Fibroblast of pulmonary artery (primary cell): ENCODE measurements at places on chromosomes 1 and 21.

GRCh38 chr1:203097001-203097400 lies 11.2 kb upstream of the MYOG start:
- DNase-seq: no peak

DNA sequence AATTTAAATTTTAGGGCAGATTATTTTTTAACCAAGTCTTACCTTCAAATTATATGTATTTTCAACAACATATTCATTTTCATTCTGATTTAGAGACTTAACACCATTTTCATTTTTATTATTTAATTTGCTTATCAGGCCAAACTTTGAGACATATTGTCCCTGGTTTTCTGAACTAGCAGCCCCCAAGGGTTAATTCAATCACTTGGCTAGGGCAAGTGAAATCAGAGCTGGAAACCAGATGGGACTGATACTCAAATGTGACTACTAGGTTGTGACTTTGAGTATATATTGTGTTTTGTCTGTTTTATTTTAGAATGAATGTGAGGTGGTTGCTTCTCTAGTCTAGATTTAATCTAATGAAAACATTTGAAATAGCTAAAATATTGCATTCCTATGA lies 198.9 kb upstream of the PTGFR start:
- DNase-seq: no peak

DNA sequence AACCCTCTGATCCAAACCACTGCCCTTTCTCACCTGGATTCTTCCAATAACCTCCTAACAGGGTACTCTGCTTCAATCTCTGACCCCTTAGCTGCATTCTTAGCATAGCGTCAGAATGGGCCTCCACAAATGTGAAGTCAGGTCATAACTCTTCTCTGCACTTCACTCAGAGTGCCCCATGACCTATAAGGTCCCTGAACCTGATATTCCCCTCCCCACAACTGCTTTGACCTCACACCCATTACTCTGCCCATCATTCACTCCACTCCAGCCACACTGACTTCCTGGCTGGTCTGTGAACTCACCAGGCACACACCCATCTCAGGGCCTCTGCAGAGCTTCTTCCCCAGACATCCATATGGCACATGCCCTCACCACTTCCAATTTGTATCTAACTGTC lies 141.9 kb downstream of the ZNF281 start:
- no peak for DNase-seq

- DNase-seq: no peak
Observed at GRCh38 chr1:61976566-61976965, 218.1 kb upstream of the L1TD1 start.

DNA sequence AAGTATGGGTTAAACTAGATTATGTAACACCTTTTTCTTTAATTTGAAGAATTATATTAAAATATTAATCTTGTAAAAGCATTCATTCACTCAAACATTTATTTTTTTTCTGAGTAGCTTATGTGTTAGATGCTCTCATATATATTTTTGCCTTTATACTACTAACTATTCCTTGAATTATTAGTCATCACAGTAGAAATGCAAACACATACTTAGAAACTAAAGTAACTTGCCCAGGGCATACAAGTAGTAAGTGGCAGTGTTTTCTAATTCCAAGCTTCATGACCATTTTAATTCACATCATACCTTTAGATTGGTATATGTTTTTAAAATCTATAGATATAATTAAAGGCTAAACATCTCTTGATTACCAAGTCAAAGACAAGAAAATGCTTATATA lies 1271.0 kb downstream of the BRINP3 start:
- DNase-seq: no peak

- peak; percentile 39 for DNase-seq
Observed at GRCh38 chr1:117646007-117646811, 40.4 kb downstream of the TENT5C start.

- no peak for DNase-seq
Observed at GRCh38 chr1:6832531-6833188, 47.4 kb downstream of the CAMTA1 start.

- DNase-seq: no peak
Observed at GRCh38 chr1:234624724-234625117, 14.7 kb upstream of the IRF2BP2 start.

DNA sequence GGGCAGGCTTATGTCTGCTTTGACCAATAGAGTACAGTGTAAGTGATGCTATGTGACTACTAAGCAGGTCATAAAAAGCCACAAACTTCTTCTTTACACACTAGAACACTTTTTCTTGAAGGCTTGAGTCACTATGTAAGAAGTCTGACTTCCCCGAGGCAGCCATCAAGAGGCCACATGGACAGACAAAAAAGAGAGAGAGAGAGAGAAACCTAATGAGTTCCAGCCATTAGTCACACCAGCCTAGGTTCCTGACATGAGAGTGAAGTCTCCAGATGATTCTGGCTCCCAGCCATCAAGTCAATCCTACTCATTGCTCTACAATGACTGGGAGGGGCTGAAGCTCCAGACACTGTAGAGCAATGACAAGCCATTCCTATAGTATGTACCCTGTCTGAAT lies 101.4 kb downstream of the LHX9 start:
- peak; percentile 39 for DNase-seq

- no peak for DNase-seq
Observed at GRCh38 chr1:1832820-1833219, 54.5 kb upstream of the NADK start.

GRCh38 chr1:47439017-47439818 lies 1.4 kb downstream of the FOXD2 start:
- no peak for DNase-seq

- no peak for DNase-seq
Observed at GRCh38 chr1:59569198-59569597, 245.6 kb upstream of the HOOK1 start.

DNA sequence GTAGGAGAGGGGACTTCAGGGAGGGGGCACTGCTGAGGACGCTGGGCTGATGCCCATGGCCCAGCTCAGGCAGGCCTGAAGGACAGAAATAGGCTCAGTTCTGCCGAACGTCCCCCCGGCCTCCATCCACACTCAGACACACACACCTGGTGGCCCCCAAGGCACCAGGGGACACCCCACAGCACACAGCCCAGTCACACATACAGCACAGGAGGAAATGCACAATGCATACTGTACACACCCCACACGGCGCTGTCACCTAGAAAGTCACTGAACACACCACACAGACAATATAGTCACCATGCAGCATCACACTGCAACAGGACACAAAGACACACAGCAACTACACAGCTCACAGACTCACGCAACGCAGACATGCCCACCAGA lies 562 bp downstream of the SYTL1 start:
- DNase-seq: no peak

- no peak for DNase-seq
Observed at GRCh38 chr1:151975311-151976014, 18.2 kb downstream of the S100A10 start.

DNA sequence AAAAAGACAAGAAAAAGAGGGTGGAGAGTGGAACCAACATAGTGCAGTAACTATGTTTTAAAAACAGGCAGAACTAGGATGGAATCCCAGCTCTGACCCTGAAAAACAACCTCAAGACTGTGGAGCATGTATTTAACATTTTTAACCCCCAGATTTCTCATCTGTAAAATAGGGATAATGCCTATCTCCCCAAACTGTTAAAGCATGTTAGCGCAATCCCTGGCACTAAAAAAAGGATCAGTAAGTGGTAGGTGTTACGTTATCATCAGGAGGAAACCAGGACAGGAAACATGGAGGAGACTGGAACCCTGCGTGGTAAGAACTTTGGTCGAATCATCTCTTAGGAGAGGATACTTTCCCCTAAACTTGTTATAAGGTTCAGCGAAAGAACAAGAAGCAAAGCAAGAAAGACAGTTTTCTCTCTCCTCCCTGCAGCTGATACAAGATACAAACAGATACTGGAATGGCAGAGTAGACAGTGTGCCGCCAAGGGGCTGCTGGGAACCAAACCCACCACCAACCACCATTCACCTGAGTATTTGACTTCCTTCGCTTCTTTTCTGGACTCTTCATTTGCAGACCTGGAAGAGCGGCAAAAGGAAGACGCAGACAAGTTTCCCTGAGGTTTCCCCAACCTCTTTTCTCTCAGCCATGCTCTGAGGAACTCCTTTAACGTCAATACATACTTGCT lies 991 bp downstream of the PYGO2 start:
- DNase-seq: no peak

GRCh38 chr1:81974222-81974841 lies 173.6 kb downstream of the ADGRL2 start:
- no peak for DNase-seq

DNA sequence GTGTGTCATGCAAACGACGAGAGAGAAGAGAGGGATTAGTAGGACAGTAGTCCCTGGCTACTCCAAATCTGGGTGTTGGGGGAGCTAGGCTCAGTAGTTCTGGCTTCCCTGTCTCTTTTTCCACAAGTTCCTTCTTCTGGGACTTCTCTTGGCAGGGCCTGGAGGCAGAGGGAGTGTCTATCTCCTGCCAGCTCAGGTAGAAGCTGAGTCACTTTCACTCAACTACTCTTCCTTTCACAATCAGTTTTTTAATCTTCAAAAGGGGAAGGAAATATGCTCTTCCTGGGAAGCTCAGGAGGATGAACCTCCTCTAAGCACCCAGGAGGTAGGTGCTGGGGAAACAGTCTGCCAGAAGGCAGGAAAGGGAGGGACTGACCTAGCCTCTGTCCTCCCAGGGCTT lies 35.2 kb upstream of the MAGOH start:
- DNase-seq: no peak

GRCh38 chr1:15364740-15365139 lies 44.9 kb upstream of the EFHD2 start:
- no peak for DNase-seq

- DNase-seq: peak; percentile 80
Observed at GRCh38 chr1:197180252-197180878, 33.9 kb upstream of the ASPM start.

DNA sequence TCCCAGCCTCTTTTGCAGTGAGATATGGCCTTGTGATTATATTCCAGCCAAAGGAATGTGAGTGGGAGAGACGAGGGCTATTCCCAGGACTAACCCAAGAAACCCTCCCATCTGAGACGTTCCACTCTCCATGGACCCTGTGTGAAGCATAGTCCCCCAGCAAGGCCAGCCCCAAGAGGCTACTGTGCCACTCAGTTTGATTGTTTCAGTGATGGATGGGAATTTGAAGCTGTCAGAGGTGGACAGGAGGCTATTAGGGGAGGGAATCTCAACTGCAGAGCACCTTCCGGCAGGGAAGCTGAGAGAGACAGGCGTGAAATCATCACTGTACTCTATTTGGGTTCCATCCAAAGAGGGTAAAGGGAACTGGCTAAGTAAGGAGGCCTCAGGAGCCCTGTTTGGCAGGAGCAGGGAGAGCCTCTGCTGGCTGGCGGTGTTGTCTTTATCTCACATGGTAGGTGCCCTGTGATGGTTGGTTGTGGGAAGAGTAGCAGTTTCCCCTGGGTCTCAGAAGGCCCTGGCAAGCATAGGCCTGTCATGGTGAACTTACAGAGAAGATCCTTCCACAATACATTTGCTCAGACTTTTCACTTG lies 3.4 kb upstream of the TEX35 start:
- DNase-seq: peak; percentile 29

DNA sequence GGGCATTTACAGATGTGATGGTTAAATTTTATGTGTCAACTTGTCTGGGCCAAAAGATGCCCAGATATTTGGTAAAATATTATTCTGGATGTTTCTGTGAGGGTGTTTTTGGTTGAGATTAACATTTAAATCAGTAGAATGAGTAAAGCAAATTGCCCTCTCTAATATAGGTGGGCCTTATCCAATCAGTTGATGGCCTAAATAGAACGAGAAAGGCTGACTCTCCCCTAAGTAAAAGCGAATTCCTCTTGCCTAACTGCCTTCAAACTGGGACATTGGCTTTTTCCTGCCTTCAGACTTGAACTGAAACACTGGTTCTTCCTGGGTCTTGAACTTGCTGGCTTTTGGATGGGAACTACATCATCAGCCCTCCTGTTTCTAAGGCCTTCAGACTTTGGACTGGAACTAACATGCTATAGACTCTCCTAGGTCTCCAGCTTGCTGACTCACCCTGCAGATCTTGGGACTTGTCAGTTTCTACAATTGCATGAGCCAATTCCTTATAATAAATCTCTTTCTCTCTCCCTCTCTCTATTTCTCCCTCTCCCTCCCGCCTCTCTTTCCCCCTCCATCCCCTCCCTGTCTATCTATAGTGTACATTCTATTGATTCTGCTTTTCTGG lies 10.2 kb upstream of the NAV1 start:
- peak; percentile 37 for DNase-seq

DNA sequence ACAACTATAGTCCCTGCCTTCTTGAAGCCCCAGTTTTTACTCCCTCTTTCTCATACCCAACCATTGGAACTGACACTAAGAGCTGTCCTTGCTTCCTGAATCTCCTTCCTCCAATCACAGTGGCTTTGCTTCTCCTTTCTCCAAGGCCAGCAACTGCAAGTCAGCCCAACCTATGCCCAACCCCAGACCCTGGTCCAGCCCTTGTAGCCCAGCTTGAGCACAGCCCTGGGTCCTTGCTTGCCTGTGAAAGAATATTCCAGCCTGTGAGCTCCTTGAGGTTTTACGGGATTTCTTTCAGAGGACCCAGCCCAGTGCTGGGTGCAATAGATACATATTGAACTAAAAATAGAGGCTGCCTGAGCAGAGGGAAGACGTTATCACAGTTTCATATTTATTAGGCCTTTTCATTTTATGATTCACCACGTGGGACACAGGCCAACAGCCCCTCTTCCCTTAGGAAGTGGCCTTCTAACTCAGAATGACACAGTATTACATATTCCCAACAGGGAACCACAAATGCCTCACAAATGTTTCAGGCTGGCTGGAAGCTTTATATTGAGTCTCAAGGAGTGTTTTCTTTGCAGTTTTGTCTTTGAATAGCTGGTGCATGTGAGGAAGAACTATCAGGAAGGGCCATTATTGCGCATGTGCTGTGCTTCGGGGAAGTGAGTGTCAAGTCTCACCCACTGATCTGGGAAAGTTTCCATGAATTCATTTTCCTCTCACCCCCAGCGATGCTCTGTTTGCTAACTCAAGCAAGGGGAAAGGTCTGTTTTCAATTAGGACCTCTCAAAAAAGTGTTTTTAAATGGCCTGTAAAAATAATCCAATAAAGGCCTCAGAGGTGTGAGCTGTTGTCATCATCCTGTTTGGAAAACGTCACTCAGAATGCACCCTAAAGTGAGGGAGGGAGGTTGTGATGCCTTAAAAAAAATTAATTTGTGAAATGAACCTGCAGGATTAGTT lies 92.3 kb upstream of the NFIA start:
- peak; percentile 79 for DNase-seq

GRCh38 chr1:224852901-224853568 lies 76.4 kb upstream of the DNAH14 start:
- peak; percentile 82 for DNase-seq

- DNase-seq: no peak
Observed at GRCh38 chr1:232579466-232579865, 50.5 kb downstream of the SIPA1L2 start.

GRCh38 chr1:29709704-29710280 lies 473.5 kb downstream of the PTPRU start:
- peak; percentile 76 for DNase-seq

- no peak for DNase-seq
Observed at GRCh38 chr1:91594383-91595055, 93.9 kb downstream of the CDC7 start.
